ENCODE measurements at places on chromosomes 2 and 18. TPM values are rescaled to one million over a fixed set of nuclear protein-coding genes. Genes with fewer than 3 reads are reported as not detected.

The CHRNG gene
- not detected for total RNA-seq

The CD226 gene
- 1.6 TPM for total RNA-seq

The GULP1 gene
- total RNA-seq = 25.9 TPM

The UGT1A7 gene
- not detected for total RNA-seq

The ALLC gene
- not detected for total RNA-seq

The FRZB gene
- 6.9 TPM for total RNA-seq

The CD28 gene
- 6.3 TPM for total RNA-seq

The UGT1A1 gene
- total RNA-seq = not detected

The GAREM1 gene
- 8.3 TPM for total RNA-seq

The CKAP2L gene
- total RNA-seq = 0.24 TPM

DNA sequence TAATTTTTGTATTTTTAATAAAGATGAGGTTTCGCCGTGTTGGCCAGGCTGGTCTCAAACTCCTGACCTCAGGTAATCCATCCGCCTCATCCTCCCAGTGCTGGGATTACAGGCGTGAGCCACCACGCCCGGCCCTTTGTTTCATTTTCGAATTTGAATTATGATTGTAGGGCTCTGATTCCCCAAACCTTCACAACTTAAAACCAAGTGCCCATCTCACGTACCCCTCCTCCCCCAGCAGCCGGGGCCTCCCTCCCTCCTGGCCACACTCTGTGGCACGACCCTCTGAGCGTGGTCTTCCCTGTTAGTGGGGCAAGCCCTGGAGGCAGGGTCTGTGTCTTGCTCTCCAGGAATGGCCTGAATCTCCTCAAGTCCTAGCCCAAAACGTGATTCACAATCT lies 166.5 kb downstream of the ASB1 start:
- DNase-seq = peak; percentile 65

GRCh38 chr2:52686935-52687334 lies 1080.7 kb upstream of the CHAC2 start:
- no peak for DNase-seq

DNA sequence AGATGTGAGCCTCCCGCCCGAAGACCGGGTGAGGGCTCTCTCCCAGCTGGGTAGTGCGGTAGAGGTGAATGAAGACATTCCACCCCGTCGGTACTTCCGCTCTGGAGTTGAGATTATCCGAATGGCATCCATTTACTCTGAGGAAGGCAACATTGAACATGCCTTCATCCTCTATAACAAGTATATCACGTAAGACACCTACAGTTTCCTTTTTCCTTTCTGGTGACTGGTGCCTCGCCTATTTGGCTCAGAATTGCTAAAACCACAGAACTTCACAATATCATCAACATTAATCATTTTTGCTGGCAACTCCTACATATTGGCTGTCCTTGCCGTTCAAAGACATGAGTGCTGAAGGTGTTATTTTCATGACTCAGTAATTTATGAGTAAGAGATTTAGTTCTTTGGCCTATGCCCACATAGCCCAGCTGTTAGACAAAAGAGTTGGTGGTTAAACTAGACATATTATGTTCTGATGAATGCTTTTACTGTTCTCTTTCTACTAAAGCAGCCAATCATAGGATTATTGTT lies 2.2 kb downstream of the STAMBP start:
- no peak for DNase-seq

GRCh38 chr2:144663207-144663606 lies 143.3 kb upstream of the ZEB2 start:
- DNase-seq = no peak

- DNase-seq = peak; percentile 56
Observed at GRCh38 chr18:79531926-79532312, 136.2 kb downstream of the NFATC1 start.

GRCh38 chr2:17793296-17793695 lies 23.0 kb upstream of the MSGN1 start:
- no peak for DNase-seq

DNA sequence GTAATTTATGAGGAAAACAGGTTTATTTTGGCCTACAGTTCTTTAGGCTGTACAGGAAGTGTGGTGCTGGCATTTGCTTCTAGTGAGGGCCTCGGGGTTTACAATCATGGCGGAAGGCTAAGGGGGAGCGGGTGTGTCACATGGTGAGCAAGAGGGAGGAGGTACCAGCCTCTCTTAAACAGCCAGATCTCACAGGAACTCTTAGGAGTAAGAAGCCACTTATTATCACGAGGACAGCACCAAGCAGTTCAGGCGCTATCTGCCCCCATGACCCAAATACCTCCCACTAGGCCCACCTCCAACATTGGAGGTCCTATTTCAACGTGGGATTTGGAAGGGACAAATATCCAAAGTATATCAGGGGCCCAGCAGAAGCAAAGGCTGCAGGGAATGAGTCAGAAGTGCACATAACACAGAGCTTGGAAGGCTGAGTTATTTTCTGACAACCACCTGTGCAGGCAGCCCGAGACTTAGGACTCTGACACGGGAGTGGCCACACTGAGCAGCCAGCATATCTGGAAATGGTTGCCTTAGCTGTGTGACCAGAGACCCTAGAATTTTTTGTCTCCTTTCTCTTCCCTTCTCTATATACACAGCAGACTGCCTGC lies 170.9 kb downstream of the PRPF40A start:
- no peak for DNase-seq

DNA sequence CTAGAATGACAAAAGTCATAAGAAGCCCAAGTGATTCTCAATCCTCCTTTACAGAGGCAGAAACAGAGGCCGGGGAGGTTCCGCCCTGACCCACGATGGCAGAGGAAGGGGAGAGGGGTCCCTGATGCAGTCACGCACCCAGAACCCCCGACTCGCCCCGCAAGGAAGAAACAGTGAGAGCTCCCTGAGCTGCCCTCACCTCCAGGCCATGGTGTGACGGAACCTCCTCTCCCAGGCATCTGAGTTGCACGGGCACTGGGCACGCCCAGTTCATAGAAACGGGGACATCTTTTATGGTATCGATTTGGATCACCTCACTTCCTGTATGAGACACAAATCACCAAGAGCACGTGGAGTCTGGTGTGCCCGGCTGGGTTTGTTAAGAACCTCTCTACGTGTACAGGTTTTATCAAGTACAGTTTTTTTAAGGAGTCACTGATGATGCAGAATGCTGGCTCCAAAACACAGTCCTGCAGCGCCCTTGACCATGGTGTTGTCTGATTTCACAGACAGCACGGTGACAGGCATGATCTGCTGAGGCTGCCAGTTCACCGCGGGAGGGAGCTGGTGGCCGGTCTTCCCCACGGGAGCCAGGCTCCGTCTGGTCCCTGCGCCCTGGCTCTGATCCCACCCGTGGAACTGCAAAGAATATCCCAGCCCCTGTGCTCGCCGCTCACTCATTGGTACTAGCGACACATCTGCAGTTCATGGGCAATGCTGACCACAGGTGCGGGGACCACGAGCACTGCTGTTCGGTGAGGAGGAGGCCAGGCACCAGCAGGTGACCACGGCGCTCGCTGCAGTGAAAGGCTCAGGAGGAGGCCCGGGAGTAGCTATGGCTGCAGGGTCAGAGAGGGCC lies 35.6 kb downstream of the PXDN start:
- DNase-seq = no peak

GRCh38 chr2:237180987-237181386 lies 95.3 kb downstream of the COPS8 start:
- DNase-seq = no peak

GRCh38 chr2:172821370-172822338 lies 86.0 kb downstream of the RAPGEF4 start:
- no peak for DNase-seq

- no peak for DNase-seq
Observed at GRCh38 chr18:38174173-38174572, 608.6 kb upstream of the CELF4 start.

GRCh38 chr2:178377046-178377445 lies 73.9 kb downstream of the PRKRA start:
- DNase-seq = no peak

DNA sequence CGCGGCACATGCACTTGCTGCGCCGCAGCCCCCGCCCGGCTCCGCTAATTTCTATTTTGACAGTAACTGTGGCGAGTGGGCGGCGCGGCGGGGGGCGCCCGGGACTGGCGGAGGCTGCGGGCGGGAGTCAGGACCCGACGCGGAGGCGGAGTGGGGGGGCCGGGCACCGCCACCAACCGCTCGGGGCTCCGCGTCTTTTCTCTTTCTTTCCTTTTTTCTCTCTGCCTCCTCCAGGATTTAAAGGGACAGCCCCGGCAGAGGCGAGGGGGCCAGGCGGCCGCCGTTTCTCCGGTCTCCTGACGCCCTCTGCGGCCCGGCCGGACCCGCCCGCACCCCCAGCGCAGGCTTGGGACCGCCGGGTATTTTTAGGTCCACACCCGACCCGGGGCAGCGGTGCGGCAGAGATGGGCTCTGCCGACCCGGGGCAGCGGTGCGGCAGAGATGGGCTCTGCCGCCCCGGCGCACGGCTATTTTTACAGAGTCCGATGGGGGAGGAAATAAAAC lies 460 bp upstream of the ZBTB7C start:
- no peak for DNase-seq

DNA sequence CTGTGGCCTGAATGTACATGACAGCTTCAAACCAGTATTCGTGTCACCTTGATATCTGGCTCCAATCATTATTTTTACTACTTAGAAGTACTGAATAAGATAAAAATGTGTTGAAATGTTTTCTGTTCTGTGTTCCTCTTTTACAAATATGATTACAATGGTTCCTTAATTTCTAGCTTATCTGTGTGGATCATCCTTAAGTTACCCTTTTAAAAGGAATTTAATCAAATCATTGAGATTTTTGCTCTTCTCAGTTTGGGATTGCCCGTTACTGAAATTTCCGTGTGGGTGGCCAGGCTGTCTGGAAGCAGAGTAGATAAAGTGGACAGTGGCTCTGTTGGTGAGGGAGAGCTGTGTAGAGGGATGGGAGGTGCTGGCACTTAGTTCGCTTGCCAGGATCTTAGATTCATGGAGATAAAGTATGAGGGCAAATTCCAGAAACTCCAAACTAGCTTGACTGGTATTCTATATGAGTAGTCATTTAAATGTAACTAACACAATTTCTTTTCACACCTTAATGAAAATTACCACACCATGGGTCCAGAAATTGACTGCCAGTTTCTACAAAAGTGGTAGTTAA lies 27.4 kb upstream of the SAG start:
- no peak for DNase-seq

DNA sequence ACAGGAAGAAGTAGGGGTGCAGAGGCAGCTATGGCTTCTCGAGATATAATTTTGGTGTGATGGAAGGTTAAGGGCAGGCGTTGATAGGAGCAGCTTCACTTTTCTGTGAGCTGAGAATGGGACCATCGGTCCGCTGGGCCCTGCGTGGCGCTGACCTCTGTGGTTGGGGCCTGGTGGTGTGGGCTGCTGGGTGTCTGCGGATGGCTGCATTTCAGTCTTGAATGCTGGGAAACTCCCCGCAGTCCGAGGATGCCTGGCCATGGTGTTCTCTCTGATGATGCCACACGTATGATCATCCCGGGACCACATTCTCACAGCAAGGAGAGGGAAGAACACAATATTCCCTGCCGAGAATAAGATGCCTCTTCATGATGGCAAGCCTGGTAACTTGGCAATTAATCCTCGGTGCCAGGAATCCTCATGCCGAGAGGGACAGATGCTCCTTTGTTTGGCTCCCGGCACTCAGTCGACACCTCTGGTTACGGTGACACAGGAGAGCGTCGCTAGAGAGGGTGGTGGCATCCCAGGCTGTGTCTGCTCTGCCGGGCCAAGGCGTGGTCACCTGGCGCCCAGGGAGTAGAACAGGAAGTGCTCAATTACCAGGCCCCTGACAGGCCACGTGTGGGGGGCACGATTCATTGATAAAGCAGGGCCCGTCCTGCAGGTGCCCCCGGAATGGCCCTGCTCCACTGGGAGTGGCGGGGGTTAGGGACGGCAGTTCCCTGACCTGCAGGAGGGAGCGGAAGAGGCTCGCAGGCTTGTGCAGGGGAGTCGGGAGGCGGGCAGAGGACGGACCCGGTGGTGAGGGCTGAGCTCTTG lies 119.4 kb upstream of the CTDP1 start:
- peak; percentile 62 for DNase-seq

DNA sequence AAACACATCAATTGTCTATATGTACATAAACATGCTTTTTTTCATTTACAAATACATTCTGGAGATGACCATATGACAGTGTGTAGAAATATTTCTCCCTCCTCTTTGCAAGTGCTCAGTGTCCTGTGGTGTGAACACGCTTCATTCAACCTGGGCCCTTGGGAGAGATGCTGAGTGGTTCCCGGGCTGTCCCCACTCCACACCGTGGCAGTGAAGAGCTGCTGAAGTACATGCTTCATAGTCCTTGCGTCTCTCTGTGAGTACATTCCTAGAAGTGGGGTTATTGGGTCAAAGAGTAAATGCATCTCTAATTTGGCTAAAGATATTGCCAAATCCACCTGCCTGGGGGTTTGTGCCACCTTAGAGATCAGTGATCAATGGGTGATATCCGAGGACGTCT lies 6.5 kb upstream of the GPR35 start:
- DNase-seq = peak; percentile 25

DNA sequence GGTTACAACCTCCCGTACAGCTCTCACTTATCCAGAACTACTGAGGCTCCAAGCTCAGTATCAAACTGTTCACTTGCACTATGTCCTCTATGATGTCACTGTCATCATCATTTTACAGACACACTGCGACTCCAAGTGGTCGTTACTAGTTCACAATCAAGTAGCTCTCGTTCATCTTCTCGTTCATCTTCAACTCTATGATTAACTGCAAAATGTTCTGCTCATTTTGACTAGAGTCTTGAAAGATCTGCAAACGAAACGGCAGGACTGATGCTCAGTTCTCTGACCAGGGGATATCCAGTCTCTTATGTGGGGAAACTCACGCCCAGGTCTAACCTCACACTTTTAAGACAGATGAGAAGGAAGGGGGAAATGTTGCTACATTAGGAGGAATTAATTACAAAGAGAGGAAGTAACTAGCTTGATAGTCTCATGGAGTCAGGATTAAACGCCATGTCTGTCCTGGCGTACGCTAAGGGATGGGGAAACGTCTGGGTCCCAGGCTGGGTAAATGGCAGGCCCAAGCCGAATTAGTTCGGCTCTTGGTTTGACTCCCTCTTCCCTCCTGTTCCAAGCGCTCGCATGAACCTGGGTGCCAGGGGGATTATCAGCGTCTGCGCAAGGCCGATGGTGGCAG lies 794 bp upstream of the CHCHD5 start:
- DNase-seq = no peak

GRCh38 chr2:220455351-220455990 lies 828.0 kb downstream of the SLC4A3 start:
- DNase-seq = no peak

GRCh38 chr18:45059695-45060094 lies 379.0 kb downstream of the SETBP1 start:
- no peak for DNase-seq
